ENCODE measurements at places on chromosomes 13 and 19.

DNA sequence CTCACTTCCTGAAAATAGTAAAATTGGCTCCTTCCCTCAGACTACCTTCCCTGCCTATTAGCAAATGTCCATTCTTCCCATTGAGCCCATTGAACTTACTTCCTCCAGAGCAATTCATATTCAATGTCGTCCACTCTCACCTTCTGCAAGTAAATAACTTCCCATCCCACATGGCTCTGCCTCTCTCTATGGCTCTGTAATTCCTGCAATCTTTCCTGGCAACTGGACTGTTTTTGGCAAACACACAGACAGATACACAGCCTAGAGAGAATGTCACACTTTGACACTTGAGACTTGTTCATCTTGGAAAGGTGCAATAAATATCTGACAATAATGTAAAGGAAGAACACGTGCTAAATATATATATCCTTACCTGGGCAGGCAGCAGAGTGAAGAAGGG, 18.3 kb downstream of the UQCRFS1 start:
- DNase-seq: no peak

DNA sequence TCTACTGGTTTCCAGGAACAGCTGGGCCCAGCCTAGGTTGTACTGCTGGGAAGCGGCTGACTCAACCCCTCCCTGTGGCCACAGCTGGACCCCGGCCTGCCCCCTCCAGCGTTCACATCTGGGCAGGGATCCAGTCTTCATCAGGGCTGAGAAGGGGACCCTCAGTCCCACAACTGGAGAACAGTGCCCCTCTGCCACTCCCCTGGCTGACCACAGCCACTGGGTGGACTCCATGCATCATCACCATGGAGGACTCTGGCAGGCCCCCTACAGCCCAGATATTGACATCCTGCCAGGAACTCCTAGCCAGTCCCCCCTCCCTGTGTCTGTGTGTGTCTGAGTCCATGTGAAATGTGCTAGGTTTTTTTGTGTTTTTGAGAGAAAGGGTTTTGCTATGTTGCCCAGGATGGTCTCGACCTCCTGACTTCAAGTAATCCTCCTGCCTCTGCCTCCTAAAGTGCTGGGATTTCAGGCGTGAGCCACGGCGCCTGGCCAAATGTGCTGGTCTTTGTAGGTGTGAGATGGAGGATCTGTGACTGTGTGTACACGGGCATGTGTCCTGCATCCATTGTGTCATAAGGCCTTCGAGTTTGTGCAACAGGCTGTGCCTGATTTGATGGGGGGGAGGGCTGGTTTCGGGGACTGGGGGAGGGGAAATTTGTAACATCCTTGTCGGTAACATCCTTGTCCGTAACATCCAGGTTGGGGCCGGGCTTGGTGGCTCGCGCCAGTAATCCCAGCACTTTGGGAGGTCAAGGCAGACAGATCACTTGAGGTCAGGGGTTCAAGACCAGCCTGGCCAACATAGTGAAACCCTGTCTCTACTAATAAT, 4.0 kb upstream of the HOOK2 start:
- no peak for DNase-seq

DNA sequence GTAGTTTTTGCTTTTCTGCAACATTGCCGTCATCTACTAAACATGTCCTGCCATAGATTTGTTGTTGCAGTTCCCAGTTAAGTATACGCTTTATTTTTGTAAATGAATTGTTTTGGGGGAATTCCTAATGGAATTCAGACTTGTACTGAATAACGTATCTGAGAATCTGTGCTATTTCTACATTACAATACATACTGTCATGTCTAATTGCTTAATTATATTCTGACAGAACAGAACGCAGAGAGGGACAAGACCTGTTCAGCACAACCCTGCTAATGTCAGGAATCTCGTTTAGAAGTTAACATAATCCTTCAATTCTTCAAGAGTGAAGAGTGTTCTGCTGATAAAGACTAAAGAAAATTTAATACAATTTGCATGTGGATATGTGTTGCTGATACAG, 861.1 kb upstream of the KLHL1 start:
- no peak for DNase-seq

DNA sequence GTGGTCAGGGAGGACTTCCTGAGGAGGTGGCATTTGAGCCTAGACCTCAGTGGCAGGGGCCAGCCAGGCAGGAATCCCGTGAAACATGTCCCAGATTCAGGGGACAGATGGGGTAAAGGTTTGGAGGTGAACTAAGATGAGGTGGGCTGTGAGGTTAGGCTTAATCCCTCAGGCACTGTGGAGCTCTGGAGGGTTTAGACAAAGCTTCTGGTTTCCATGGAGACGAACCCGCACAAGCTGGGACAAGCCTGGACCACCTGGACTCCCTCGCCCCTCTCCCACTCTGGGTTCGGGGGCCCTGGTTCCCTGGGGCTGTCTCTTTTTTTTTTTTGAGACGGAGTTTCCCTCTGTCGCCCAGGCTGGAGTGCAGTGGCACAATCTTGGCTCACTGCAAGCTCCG, 15.7 kb downstream of the TJP3 start:
- no peak for DNase-seq

DNA sequence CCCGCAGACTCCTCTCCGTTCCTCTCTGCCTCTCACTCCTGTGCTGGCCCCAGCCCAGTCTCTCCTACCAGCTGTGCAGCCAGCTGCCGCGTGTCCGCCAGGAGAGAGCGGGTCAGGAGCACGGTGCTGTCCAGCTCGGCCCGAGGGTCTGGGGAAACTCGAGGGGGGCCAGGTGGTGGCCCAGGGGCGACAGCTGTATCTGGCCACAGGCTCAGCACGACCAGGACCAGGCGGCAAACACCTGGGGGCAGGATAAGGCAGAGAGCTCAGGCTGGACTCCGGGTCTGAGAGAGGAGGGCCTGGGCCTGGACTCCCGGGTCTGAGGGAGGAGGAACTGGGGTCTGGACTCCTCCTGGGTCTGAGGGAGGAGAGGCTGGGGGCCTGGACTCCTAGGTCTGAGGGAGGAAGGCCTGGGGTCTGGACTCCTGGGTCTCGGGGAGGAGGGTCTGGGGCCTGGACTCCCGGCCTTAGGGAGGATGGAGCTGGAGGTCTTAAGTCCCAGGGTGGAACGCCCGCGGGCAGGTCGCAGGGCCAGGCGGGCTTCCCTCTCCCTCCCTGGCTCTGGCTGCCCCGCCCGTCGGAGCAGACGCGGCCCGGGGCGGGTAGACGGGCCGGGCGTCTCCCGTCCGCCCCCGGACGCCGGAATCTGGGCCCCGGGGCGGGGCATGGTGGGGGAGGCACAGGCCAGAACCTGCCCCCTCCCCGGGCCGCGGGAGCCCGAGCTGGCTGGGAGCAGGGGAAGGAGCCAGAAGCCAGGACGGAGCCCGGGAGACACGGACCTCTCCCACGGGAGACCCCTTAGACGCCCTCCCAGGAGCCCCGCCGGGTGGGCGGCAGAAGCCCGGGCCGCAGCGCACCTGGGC, 1.3 kb downstream of the IL11 start:
- DNase-seq: no peak

GRCh38 chr13:98035373-98035772, 81.9 kb downstream of the IPO5 start:
- DNase-seq: no peak

DNA sequence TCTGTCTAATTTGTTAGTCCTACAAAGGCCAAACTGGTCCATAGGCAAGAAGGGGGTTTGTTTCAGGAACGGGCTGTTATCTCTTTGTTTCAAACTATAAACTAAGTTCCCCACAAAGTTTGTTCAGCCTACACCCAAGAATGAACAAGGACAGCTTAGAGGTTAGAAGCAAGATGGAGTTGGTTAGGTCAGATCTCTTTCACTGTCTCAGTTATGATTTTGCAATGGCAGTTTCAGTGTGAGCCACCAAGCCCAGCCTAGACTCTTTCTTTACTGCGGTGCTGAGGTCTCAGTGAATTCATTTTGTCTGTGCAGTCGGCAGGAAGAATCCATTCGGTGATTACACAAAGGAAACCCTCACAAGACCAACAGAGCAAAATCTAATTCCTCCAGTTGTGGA, 56.6 kb upstream of the ABCC4 start:
- DNase-seq: no peak

GRCh38 chr13:27086599-27087265, 84.9 kb downstream of the USP12 start:
- no peak for DNase-seq

- DNase-seq: no peak
Measured at GRCh38 chr19:4504891-4505569, 13.3 kb downstream of the PLIN4 start.

GRCh38 chr13:109654341-109655205, 131.8 kb downstream of the IRS2 start:
- no peak for DNase-seq

DNA sequence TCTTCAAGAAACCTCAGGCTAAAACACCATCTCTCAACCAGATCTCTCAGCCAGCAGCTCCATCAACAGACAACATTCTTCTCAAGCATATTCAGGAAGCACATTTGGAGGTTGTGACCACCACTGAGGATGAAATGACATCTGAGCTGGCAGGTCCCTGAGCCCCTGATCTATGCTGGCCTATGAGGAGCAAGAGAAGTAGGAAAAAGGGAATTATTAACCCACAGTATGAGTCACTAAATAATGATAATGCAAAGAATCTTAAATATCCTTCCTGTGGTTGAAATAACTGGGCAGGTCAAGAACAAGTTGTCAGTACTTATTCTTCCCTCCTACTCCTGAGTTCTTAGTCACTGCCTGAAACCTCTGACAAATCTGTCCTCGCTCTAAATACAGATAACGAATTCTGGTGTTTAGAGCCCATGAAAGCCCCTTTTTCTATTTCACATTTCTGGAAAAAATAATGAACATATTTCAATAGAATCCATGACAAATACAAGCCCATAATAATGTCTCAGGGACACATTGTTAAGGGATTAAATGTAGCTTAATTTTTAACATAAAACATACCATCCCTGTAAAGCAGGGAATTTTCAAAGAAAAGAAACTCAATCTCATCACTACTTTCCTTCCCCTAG, 225.8 kb upstream of the IRS2 start:
- DNase-seq: no peak

DNA sequence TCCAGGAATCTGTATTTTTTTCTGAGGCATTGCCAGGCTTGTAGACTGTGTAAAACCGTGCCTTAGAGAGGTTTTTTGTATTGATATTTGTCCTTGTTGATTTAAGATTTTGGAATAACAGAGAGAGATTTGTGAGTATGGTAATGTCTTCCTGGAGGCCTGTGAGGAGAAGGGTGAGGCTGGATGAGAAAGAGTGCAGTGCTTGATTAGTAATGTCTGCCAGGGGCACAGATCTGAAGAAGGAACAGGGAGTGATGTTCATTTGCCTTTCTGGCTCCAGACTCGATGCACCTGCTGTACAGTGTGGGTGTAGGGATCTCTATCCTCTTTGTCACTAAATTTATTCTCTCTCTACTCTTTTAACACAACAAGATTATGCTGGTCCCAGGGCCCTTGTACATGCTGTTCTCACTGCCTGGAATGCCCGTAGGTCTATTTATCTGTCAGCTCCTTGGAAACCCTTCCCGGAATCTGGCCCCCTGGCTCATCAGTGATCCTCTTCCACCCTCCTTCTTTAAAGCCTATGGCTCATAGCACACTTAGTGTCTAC, 4.2 kb downstream of the FIZ1 start:
- DNase-seq: no peak

DNA sequence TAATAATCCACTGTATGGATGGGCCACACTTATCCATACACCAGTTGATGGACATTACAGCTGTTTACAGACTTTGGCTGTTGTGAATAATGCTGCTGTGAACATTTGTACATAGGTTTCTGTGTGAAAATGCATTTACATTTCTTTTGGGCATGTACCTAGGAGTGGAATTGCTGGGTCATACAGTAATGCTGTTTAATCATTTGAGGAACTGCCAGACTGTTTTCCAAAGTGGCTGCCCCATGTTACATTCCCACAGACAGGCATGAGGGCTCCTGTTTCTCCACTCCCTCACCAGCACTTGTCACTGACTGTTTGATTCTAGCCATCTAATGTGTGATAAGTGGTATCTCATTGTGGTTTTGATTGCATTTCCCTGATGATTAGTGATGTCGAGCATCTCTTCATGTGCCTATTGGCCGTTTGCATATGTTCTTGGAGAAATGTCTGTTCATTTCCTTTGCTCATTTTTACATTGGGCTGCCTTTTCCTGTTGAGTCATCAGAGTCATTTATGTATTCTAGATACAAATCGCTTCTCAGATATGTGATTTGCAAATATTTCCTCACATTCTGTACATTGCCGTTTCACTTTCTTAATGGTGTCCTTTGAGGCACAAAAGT, 12.8 kb downstream of the TMEM255B start:
- no peak for DNase-seq
